ENCODE measurements at places on chromosomes 1 and 21. TPM values are rescaled to one million over a fixed set of nuclear protein-coding genes. Genes with fewer than 3 reads are reported as not detected.

- peak; percentile 75 for ATAC-seq
These were observed 228.0 kb downstream of the RYR2 start for GRCh38 chr1:237269938-237270337.

- peak; percentile 94 for ATAC-seq
These were observed 16.7 kb downstream of the SNIP1 start for GRCh38 chr1:37537378-37537777.

DNA sequence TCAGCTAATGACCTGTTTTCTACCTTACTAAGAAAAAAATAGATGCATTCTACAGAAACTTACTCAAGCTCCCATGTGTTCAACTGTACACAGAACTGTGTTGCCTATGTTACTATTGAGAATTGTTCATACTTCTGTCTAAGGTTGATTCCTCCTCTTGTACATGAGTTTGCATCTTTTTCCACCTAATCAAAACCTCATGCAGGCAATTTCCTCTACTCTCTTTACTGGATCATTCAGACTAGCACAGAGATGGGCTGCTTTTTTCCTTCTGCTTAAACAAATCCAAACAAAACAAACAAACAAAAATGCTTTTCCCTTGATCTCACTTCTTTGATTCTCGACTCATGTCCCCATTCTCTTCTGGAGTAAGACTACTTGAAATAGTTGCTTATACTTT, 58.8 kb upstream of the PTGFR start:
- no peak for ATAC-seq

DNA sequence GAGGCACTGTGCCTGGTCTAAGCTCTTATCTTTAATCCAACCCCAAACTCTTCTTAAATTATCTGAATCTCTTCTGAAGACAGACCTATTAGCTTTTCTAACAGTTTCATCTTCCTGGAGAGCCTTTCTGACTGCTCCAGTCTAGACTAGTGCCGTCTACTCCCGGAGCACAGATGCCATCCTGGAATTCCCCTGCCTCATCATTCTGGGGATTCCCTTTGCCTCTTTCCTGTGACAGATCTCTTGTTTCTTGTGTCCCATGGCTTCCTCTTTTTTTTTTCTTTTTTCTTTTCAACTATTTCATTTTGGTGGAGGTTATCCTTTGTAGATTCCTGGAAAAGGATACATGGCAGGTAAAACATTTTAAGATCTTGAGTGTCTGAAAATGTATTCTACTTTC, 11.7 kb downstream of the SEMA4A start:
- peak; percentile 48 for ATAC-seq

DNA sequence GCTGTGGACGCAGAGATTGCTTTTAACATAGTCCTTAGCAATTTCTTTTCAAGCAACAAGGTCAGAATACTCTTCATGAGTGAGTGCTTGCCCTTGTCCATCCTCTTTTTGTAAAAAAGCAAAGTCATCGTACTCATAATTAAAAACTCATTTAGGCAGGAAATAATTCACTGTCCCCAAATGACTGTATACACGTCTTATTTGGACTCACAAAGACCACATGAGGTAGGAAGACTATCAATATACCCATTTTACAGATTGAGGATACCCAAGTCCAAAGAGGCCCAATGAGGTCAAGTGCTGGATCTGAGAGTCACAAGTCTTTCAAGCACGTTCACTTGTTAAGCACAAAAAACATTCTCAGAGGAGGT, 13.2 kb downstream of the ITPKB start:
- peak; percentile 34 for ATAC-seq

The NBPF4 gene
- not detected for total RNA-seq

The SPRR2A gene
- not detected for total RNA-seq

The NPR1 gene
- total RNA-seq, result 0.19 TPM

The GBP6 gene
- total RNA-seq, result 0.28 TPM

All from activated T-helper 17 cell treated with anti-CD3 and anti-CD28 coated beads, Interleukin-2, amount 50 U/mL, for 72 hours (primary cell).